ENCODE measurements at places on chromosomes 5 and 9.

- DNase-seq: no peak
These were observed 370.9 kb downstream of the PLK2 start for GRCh38 chr5:58088941-58089340.

GRCh38 chr5:72817076-72817481 lies 618 bp downstream of the TNPO1 start:
- DNase-seq: no peak

DNA sequence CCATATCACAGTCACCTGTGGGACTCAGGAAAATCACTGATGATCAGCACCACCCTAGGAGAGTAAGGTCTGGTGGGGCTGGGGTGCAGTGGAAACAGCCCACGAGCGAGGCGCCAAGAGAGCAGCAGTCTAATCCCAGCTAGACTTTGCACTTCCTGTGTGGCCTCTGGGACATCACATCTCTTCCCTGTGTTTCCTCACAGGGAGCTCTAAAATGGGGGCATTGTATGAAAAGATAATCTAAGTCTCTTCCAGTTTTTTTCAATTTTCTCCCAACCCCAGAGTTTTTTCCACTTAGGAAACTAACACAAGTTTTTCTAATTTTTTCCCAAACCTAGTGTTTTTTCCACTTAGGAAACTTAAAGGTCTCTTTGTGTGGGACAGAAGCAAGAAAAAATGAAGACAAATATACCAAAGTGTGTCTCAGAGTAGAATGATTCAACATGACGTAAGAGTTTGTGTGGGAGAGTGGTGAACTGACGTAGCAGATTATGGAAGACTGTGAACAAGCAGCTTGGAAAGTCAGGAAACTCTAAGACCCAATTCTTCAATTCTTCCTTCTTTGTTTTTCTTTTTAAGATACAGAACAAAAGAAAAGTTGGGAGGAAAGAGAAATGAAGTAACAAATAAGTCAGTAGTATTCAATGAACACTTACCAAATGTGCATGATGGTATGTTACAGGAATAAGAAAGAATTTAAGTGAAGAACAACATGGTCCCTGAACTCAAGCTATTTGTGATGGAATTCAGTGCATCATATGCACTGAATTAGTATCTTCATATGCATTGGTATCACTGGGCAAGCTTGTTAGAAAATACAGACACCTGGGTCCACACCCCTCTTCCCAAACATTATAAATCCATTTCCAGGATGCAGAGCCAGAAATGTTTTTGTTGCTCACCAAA lies 51.3 kb downstream of the LHFPL2 start:
- DNase-seq: no peak

- DNase-seq: no peak
These were observed 179.6 kb upstream of the GLRA1 start for GRCh38 chr5:152104211-152104610.

GRCh38 chr5:172897481-172898217 lies 61.6 kb upstream of the RPL26L1 start:
- DNase-seq: no peak

DNA sequence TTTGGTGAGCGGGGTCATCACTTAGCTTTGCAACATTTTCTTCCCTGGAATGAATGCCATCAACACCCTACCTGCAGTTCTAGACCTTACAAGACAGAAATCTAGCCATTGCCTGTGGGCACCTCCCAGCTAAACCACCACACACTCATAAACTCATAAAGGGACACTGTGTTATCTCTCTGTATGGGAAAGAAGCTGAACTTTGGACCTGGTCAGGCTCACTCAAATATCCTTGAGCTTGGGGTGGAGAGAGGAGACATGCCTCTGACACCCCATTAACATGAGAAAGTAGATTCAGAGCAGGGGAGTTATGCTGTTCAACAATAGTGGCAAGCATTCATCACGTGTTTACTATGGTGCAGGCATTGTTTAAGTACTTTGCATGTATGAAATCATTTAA lies 205.6 kb downstream of the ZNF462 start:
- DNase-seq: no peak

DNA sequence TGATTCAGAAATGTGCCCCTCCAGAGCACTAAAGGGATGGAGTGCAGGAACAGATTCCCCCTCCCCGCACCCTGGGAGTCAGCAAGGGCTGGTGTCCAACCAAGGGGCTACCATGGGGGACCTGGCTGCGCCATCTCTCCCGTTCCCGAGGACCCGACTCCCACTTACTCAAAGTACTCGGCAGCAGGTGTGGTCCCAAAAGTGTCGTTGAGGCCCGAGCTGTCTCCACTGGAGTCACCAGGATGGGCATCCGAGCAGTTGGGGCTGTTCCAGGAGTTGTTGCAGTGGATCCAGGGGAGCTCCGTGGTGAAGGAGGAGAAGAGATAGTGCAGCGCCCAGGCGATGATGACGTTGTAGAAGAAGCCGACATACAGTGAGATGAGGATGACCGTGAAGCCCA lies 12.9 kb downstream of the SLC6A3 start:
- DNase-seq: no peak

DNA sequence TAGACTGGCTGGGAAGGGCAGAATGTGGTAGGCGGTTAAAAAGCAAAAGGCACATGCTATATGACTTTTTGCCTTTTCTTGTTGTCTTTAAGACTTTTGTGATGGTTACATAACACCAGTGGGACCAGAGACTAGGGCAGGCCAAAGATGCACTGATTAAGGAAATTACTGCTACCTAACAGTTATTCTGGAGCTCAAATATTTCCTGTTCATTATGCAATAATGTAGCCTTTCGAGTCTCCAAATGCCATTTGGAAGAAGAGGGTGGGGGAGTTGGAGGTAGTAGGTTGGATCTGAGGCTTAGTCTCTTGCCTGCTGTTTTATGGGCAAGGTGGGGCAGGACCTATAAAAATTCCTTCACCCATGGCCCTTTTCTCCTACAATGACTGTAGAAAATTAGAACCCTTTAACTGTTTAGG lies 51.7 kb downstream of the SH3GL2 start:
- no peak for DNase-seq

DNA sequence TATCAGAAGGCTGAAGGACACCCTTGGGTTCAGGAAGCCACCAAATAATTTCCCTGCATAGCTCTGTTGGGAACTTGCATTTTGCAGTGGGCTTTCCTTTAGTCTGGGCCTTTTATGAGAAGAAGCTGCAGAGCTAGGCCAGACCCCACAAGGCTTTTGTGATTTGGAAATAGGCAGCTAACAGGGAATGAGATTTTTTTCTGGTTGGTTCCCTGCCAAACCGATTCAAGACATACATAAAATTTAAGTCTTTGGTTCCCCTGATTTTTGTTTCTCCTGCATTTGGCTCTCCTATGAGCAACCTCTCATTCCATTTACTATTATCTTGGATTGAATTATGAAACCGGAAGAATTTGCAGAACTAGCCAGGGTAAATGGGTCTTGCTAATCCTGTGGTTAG lies 81.5 kb upstream of the PTCH1 start:
- DNase-seq: no peak

- DNase-seq: no peak
These were observed 416.9 kb downstream of the MRPS30 start for GRCh38 chr5:45225571-45226031.
